ENCODE measurements at places on chromosomes 7 and 10. TPM values are rescaled to one million over a fixed set of nuclear protein-coding genes. Genes with fewer than 3 reads are reported as not detected.

C7orf33 gene
- total RNA-seq: not detected

MPP7 gene
- total RNA-seq: 2.2 TPM

DNA sequence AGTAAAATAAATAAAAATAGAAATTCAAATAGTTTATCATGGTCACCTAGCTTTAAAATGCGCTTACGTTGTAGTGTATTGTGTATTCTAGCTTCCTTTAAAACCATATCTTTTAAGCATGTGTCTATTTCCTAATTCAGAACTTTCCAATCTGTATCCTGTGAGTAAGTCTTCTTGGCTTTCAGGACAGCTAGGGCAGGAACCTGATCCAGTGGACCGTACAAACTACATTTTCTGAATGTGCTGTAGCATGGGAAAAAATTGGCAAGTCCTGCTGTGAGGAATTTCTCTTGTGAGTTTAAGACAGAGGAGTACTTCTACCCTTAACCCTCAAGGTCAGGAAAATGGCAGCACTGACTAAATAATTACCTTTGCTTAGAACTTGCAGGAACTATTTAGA lies 12.1 kb downstream of the OPN1SW start:
- DNase-seq: no peak

DNA sequence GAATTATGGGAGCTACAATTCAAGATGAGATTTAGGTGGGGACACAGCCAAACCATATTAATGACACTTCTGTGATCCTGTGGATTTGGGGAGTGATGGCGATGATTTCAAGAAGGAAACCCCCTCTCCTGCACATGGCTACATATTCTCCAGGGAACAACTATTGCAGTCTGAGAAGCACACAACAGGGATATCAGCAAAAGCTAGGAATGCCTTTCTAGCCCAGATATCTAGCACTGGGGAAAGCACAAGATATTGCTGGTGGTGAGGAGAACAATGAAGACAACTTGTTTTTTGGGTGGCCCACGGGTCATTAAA lies 24.3 kb downstream of the EPDR1 start:
- no peak for DNase-seq

DNA sequence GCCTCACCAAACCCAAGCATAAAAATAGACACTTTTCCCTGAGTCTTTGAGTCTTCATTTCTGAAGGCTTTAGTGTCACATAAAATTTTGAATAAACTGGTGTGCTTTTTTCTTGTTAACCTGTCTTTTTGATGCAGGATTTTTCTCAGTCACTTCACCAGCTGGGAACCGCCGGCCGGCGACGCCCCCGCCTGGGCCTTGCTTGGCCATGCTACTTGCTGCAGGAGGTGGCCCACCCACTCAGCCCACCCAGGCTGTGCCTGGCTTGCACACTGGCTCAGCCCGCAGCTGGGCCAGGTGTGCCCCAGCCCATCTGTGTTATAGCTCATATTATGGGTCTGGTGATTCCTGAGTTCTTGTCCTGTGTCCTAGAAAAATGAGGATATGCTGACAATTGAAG lies 247.4 kb upstream of the CACNA2D1 start:
- DNase-seq: no peak

All from H4 (cell line).